ENCODE measurements at places on chromosomes 2 and 18. TPM values are rescaled to one million over a fixed set of nuclear protein-coding genes. Genes with fewer than 3 reads are reported as not detected.

Gene KIF1A
- 1.2 TPM for total RNA-seq

- no peak for DNase-seq
Measured at GRCh38 chr2:86075886-86076285, 29.8 kb downstream of the POLR1A start.

Gene INPP5D
- 43.4 TPM for total RNA-seq

DNA sequence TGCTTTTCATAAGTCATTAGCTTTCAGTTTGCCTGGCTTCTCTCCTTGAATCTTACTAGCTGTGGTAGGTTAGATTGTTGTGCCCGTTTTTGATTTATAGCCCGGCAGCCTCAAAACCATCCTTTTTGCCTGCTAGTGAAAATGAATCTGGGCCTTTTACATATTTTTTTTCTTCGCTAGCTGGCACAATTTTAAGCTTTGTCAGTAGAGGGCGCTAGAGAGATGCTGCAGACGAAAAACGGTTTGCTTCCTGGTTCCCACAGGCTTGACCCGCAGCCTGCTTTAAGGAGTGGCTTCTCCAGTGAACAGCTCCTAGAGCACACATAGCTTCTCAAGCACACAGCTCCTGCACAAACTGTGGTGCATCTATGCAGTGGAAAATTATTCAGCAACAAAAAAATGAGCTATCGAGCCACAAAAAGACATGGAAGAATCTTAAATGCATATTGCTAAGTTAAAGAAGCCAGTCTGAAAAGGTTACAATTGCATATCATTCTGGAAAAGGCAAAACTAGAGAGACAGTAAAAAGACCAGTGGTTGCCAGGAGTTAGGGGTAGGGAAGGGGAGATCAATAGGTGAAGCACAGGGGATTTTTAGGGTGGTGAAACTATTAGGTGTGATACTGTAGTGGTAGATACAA, 47.9 kb downstream of the E2F6 start:
- no peak for DNase-seq

Gene KLHL41
- total RNA-seq, result 1.1 TPM

GRCh38 chr2:215432759-215433594, 2.9 kb downstream of the FN1 start:
- no peak for DNase-seq

Gene KCNG2
- not detected for total RNA-seq

DNA sequence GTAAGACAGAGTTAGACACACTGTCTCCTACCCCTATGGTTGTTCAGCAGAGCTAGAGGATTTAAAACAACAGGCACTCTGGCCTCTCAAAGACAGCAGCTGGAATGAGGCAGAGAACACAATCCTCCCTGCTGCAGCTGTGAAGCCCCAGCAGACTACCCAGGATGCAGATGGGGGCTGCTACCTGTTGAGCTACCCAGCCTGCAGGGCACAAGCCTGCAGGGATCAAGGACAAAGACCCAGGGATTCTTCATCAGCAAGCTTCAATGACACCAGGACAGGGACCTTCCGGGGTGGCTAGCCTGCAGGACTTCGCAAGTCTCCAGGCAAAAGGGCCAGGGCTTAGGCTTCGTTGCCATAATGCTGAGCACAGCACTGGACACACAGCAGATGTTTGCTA, 27.2 kb downstream of the GALNT14 start:
- DNase-seq, result no peak

- peak; percentile 94 for DNase-seq
Measured at GRCh38 chr2:46847185-46847710, 68.4 kb downstream of the MCFD2 start.

Gene TACR1
- 5.5 TPM for total RNA-seq

- no peak for DNase-seq
Measured at GRCh38 chr2:27885661-27886060, 4.5 kb downstream of the RBKS start.

DNA sequence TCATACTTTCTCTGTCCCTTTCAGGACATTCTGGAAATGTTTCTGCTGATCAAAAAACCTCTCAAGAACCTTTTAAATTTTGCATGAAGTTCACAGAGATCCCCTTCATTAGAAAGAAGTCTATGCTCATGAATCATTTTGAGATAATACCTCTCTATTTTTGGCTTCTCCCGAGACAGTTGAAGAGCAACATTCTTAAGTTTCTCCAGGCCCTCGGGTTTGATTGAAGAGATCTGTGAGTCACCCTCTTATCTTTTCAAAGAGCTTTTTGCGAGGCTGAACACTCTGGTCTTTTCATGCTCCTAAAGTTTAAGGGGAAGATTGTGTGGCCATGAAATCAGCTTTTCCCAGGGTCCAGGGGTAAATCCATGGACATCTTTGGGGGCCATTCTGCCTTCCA, 354.2 kb downstream of the FBXO15 start:
- no peak for DNase-seq

- no peak for DNase-seq
Measured at GRCh38 chr2:34656632-34657031, 1057.5 kb upstream of the FAM98A start.

GRCh38 chr2:224038049-224038829, 847 bp downstream of the SERPINE2 start:
- no peak for DNase-seq

Gene ZSWIM2
- total RNA-seq, result not detected

Gene ARPC2
- total RNA-seq, result 520 TPM

DNA sequence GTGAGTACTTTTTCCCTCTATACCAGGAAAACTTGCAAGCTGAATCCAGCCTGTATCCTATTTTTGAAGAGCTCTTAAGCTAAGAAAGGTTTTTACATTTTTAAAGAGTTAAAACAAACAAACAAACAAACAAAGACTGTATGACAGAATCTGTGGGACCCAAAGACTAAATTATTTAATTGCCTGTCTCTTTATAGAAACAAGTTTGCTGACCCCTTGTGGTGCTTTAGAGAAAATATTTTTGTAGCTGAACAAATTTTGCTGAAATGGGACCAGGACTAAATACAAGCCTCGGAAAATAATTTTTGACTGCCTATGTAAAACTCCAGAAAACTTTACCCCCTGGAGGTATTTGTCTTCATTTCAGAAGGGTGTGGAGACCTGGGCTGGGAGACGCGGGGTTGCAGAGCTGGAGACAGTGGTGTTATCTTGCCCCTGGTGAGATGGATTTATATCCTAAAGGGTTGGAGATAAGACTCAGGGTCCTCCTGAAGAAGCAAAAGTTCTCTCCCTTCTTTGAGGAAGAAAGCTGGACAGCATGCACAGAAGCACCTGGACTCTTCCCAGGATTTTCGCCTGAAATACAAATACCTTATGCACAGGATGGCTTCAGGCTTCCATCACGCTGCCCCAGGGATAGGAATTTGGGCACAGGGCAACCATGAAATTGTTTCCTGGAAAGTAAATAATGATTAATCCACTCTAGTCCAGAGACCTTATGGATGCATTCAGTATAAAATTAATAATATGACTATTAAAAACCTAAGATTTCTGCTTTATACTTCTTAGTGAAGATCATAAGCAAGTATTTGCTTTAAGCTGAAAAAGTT, 54.3 kb downstream of the TMX3 start:
- no peak for DNase-seq

DNA sequence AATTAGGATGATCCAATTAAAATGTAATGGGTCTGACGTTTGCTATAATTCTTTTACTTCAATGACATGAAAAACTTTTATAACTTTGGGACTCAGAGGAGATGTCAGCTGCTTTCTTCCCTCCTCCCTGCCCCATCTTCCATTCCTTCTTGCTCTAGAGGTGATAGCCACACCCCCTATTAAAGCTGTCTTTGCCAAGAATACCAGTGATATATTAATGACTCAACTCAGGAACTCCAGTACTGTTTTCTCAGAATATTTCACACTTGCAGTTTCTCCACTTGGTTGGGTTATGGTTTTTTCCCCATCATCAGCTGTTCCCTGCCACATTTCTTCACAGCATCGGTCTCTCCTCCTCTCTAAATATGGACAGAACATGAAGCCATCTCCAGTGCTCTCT, 184.0 kb downstream of the KCNE4 start:
- DNase-seq, result no peak

Gene IL1RL1
- total RNA-seq, result 18.3 TPM

DNA sequence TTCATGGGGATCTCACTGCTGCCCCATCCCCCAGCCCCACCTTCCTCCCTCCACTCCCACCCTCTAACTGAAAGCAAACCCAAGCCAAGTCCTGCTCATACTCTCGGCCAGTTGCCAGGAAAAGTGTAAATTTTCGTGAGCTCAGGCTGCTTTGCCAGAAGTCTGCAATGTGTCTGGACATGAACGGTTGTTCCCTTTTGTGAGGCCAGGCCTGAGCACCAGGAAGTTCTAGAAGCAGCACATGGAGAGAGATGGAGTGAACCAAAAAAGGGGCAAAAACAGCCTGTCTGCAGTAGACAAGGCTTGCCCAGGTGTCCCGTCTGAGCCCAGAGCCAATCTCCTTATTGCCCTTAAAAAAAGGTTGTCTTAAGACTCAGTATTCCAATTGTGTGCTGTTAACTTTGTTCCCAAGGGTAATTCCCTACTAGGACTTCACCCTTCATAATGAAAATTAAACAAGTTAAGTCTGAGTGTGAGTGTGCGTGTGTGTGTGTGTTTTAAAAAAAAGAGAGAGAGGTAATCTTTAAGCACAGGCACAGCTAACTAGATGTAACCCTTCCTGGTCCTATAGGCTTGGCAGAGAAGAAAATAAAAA, 247.1 kb downstream of the BCL11A start:
- peak; percentile 72 for DNase-seq

DNA sequence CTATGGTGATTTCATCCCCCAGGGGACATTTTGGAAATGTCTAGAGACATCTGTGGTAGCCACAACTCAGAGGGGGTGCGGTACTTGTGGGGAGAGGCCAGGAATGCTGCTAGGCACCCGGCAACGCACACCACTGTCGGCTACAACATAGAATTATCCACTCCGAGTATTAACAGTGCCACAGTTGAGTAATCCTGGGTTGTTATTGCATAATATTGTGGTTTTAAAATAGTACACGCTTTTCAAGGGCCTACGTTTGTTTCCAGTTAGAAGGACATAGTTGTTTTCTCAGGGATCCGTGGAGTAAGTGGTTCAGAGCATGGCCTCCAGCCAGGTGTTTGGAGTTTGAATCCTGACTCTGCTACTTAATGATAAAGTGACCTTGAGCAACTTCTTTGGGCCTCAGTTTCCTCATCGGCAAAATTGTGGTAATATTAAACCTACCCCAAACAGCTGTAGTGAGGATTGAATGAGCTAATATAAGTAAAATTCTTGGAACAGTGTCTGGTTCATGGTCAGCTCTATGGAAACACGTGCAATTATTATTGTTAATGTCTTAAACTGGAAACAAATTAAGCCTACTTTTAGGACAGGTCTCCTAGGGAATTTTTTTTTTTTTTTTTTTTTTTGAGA, 24.5 kb downstream of the CYP27A1 start:
- DNase-seq, result peak; percentile 71

- DNase-seq, result no peak
Measured at GRCh38 chr2:203533676-203534591, 1.2 kb downstream of the RAPH1 start.

DNA sequence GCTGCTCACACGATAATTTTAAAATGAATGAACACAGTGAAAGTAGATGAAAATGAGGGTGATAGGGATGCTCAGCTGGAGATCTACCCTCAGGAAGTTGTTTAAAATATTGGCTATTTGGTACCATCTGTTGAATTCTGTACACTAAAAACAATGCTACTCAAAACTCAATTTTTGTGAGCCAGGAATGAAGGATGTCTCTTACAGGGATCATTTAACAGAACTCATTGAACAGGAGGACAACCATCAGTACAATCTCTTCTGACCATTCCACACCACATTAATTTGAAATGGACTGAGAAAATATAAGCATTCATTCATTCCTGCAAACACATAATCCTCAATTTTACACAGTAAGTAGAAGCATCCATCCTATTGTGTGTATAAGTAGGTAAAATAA, 1355.1 kb upstream of the CRIM1 start:
- DNase-seq, result no peak

- no peak for DNase-seq
Measured at GRCh38 chr18:24937639-24938275, 414.2 kb downstream of the ZNF521 start.

DNA sequence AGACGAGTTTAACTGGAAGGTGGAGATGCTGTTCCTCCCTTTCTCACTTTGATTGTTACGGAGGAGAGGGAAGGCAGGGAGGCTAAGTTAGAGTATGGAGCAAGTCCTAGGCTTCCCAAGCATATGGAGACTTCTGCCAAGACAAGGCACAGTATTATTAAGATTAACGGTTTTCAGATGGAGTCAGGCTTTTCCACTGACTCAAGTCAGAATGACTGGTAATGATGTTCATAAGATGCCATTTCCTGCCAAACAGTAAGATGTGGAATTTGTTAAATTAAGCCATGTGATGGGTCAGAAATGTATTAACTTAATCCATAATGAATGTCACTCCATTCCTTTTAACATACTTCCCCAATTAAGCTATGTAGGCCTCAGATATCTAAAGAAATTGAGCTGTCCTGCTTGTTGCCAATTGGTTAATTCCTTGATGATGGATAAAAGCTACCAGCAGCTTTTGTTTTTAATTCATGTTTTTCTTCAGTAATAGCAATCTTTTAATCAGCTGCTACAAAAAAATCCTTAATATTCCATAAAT, 383.7 kb downstream of the ZNF521 start:
- no peak for DNase-seq

DNA sequence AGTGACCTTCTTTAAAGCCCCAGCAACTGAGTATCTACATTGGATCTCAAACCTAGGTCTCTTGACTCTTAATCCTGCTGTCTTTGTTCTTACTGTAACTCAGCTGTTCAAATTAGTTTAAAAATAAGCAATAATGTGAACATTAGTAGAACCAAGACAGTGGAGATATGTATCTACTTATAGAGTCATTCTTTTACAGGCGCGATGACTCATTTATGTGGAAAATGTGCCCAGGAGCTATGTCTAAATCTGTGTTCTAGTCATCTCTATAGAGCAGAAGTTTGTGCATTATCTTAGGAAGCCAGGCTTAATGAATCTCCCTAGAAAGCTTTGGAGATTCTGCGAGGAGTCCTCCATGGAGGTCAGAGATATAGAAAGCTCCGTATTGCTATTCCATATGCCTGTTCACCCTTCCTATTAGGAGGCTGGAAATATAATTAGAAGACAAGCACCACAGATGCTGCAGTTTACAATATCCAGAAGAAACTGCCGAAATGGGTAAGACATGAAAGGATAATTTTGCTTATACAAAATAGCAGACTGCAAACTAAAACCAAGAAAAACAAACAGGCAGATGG, 211.6 kb downstream of the TRIB2 start:
- DNase-seq, result no peak

DNA sequence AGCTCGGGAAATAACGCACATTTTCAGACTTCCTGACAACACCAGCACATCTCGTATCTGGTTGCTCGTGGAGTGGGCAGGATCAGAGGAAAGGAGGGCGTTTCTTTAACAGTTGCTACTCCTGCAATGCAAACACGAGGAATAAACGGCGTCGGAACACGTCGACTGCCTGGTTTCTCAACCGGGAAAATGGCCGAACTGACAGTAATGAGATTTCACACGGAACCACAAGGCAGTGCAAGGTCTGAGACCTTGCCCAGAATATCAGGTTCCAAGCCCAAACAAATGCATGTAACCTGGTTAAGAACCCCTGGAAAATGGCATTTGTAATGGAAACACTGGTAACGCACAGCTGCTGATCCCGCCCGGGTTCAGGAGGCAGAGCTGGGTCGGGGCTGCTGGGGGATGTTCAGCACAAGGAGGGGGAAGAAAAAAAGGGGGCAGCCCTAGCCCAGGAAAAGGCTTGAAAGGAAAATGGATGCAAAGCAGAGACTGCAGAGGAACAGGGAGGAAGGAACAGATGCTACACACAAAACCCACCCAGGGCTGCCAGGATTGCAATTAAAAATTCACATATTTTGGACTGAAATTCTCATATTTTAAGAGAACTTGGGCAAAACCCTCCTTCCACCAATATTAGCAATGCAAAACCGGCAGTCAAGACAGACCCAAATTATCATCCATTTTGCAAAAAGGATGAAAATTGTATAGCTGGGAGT, 61.6 kb upstream of the KLHL29 start:
- no peak for DNase-seq
